Bronchus fibroblast of lung (primary cell): ENCODE measurements at places on chromosomes 6 and 20. TPM values are rescaled to one million over a fixed set of nuclear protein-coding genes. Genes with fewer than 3 reads are reported as not detected.

Gene PPIL6
- total RNA-seq, result 1.5 and 2.4 TPM in 2 replicates

Gene TOX2
- total RNA-seq, result 50.5 and 52.8 TPM in 2 replicates

Gene APOBEC2
- total RNA-seq, result not detected in 2 replicates

Gene C20orf202
- total RNA-seq, result not detected in 2 replicates

Gene AIF1
- 0.15 TPM in 1 of 2 replicates, not detected in the other for total RNA-seq

Gene MROH8
- 0.67 and 0.89 TPM in 2 replicates for total RNA-seq

Gene PBOV1
- not detected in 2 replicates for total RNA-seq

Gene BPIFB4
- total RNA-seq, result not detected in 2 replicates

Gene PAK5
- under 0.01 TPM in 1 of 2 replicates, not detected in the other for total RNA-seq

Gene PET117
- 9.1 and 11.1 TPM in 2 replicates for total RNA-seq

Gene PMEPA1
- 0.34 and 2.8 TPM in 2 replicates for total RNA-seq

Gene DEFB124
- not detected in 2 replicates for total RNA-seq

Gene COL19A1
- total RNA-seq, result not detected in 2 replicates

Gene CCN6
- under 0.01 TPM in 1 of 2 replicates, not detected in the other for total RNA-seq

Gene SULF2
- total RNA-seq, result 1.8 and 3.7 TPM in 2 replicates

Gene C6orf58
- total RNA-seq, result not detected in 2 replicates

Gene SPEF1
- 0.15 and 0.17 TPM in 2 replicates for total RNA-seq

Gene ZC2HC1B
- total RNA-seq, result not detected in 2 replicates

Gene CRISP3
- not detected in 2 replicates for total RNA-seq

Gene SAPCD1
- total RNA-seq, result 3.2 and 5.8 TPM in 2 replicates

Gene WDR27
- 8.8 and 12.4 TPM in 2 replicates for total RNA-seq

Gene MCHR2
- total RNA-seq, result not detected in 2 replicates

Gene HSPA12B
- total RNA-seq, result 0.45 and 0.50 TPM in 2 replicates

Gene LY6G6D
- total RNA-seq, result not detected in 2 replicates

Gene SPATS1
- total RNA-seq, result not detected in 2 replicates

Gene KDM1B
- 7.9 and 9.2 TPM in 2 replicates for total RNA-seq

Gene WFDC12
- total RNA-seq, result not detected in 2 replicates

Gene BPI
- not detected in 2 replicates for total RNA-seq

Gene GINS1
- total RNA-seq, result 18.4 and 19.5 TPM in 2 replicates

Gene TRPC4AP
- 72.3 and 75.2 TPM in 2 replicates for total RNA-seq

Gene KHDC1L
- not detected in 2 replicates for total RNA-seq
